NCI-H146 (cell line): ENCODE measurements at places on chromosomes 4 and X.

- DNase-seq, result no peak
These were observed 1.4 kb downstream of the TCEAL2 start for GRCh38 chrX:102126863-102127262.

DNA sequence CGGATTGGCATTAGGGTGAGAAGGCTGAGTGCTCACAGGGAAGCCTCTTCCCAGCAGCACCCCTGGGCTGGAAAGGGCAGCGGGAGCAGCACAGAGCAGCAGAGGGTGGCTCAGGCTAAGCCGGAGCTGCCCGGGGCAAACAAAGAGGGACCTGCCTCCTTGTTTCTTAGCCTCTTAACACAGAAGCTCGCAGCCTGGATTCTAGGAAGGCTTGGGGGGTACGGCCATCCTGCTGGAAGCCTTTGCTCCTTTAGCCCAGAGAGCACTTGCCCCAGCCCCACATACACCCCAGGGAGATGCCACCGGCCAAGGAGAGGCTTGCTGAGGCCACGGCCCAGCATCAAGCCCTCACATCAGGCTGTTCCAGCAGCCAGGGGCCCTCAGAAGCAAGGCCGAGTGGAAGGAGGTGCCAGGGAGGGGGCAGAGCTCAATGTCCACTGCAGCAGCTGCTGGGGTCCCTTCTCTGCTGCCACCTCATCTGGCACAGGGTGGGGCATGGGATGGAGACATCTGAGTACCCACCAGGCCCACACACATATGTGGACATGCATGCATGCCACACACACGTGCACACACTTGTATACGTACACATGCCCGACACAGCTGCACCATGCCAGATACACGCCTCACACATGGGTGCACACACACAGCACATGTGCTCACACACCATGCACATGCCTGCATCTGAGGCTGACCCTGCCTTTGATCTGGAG lies 20.3 kb upstream of the SPON2 start:
- no peak for DNase-seq

GRCh38 chr4:182339221-182339641 lies 96.0 kb downstream of the TENM3 start:
- no peak for DNase-seq

GRCh38 chrX:23195761-23196160 lies 138.9 kb upstream of the PTCHD1 start:
- no peak for DNase-seq

DNA sequence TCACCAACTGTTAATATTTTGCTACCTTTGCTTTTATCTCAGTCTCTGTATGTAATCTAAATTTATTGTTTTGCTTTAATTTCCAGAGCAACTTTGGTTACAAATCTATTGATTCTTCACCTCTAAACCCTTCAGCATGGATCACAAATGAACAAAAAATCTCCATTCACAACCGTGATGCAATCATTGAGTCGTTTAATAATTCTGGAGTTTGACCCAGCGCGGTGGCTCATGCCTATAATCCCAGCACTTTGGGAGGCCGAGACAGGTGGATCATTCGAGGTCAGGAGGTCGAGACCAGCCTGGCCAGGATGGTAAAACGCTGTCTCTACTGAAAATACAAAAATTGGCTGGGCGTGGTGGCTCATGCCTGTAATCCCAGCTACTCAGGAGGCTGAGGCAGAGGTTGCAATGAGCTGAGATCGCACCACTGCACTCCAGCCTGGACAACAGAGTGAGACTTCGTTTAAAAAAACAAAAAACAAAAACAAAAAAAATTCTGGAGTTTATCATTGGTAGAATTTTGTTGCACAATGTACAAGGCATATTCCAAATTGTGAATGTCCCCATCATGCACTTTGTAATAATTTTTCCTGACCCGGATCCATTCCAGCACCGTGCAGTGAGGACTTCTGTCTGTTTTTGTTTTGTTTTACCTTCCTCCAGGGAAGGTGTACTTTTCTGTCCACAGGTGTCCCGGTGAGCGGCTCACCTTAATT lies 2.3 kb upstream of the IDUA start:
- no peak for DNase-seq

DNA sequence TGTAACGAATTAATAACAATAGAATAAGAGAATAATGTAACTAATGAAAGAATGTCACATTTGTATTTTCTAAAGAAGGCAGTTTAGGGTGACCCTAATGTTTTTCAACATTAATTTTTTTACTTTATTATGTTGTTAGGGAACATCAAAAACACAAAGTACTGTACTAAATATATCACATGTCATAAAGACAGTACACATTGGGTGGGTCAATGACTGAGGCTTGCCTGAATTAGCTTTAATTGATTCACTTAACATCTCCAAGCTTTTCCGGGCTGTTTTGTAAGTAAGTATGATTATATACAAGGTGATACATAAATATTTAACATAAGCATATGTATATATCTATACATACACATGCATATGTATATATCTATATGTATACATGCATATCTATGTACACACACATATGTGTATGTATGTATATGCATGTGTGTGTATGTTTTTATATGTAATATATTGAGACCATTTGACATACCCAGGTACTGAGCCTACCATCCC lies 43.4 kb upstream of the KLF3 start:
- no peak for DNase-seq

DNA sequence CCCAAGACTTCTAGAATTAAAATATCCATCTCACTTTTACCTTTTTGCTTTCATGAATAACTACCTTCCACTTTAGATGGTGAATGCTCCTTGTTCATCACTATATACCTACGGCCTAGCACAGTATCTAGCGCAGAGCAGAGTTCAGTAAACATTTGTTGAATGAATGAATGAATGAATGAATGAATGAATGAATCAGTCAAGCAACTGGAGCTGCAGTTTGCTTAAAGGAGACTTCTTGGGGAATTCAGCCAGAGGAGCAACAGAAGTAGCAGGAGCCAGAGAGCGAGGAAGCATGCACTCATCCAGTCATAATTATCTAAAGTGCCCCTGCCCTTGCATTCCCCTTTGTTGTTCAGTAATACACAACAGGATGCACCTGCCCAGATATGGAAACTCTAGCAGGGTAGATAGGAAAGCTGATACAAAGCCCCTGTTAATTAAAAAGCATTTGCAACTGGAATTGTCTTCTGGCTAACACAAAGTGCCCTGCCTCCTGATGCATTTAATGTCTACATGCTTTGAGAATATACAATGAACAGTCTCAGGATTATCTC lies 103.0 kb upstream of the MBNL3 start:
- DNase-seq, result peak; percentile 92

DNA sequence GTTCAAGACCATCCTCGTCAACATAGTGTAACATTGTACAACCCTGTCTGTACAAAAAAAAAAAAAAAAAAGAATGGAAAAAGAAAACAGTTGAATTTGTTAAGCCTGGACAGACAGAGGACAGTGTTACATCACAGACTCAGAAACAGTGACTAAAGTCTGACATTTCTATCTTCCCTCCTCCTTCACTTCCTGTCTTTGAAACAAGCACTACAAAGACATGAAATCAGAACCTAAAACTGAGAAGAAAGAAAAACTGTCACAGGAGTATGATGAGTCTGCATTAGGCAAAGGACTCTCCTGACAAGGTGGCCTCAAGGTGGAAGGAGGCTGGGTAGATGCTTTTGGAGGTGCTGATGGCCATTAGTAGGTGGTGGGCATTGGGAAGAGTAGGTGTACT lies 126.7 kb downstream of the RBM47 start:
- no peak for DNase-seq

DNA sequence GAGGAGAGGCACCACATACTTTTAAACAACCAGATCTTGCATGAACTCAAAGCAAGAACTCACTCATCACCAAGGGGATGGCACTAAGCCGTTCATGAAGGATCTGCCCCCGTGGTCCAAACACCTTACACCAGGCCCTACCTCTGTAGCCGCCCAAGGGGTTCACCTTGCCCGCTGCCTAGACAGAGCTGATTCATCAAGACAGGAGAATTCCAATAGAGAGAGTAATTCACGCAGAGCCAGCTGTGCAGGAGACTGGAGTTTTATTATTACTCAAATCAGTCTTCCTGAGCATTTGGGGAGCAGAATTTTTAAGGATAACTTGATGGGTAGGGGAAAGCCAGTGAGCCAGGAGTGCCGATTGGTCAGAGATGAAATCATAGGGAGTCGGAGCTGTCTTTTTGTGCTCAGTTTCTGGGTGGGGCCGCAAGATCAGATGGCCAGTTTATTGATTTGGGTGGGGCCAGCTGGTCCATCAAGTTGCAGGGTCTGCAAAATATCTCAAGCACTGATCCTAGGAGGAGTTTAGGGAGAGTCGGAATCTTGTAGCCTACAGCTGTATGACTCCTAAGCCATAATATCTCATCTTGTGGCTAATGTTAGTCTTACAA lies 364.7 kb downstream of the PCDH7 start:
- DNase-seq, result peak; percentile 52

DNA sequence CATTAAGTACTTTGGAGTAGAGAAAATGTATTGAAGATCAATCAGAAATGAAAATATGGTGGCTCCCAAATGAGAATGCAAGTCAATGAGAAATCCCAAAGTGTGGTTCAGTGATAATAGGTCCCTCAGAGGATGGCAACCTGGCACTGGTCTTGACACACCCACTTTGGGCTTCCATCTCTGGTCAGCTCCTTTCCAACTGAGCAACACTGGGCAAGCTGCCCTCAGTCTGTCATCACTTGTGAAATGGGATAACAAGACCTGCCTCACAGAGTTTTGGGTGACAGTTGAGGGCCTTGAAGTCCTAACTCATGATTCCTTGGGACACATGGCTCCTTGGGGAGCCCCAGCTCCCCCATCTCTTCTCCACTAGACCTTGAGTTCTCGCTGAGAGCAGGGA lies 29.0 kb upstream of the MAMLD1 start:
- no peak for DNase-seq

DNA sequence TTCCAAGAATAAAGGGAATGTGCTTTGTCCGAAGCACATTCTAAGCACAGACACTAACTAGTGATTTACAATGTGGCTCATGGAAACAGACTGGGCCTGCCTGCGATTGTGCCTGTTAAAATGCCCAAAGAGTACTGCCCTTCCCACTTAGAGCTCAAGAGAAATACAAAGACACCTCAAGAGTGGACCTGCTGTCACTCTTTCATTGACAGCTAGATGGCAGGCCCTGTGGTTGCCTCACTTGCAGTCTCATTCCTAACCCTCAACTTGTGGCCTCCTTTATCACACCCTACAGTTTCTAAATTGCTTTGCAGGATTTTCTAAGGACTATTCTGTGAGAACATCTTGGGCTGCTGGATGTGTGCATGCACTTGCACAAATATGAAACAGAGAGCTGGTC lies 331.0 kb upstream of the EMCN start:
- peak; percentile 1 for DNase-seq

DNA sequence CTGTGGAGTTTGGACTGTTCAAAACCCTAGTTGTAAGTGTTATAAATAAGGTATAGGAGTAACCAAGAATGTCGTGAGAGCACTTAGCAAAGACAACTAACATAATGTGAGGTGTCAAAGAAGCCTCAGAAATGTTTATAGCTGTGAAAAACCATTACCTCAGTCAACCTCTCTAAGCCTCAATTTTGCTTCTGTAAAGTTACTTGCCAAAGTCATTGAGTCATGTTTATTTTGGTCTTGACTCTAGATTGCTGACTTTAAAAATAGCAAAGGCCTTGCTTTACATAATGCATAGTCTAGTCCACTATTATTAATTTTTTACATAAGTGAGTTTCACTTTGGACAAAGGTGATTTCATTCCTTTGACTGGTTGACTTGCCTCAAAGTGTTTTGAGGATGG lies 257.6 kb upstream of the CXXC4 start:
- DNase-seq, result no peak

DNA sequence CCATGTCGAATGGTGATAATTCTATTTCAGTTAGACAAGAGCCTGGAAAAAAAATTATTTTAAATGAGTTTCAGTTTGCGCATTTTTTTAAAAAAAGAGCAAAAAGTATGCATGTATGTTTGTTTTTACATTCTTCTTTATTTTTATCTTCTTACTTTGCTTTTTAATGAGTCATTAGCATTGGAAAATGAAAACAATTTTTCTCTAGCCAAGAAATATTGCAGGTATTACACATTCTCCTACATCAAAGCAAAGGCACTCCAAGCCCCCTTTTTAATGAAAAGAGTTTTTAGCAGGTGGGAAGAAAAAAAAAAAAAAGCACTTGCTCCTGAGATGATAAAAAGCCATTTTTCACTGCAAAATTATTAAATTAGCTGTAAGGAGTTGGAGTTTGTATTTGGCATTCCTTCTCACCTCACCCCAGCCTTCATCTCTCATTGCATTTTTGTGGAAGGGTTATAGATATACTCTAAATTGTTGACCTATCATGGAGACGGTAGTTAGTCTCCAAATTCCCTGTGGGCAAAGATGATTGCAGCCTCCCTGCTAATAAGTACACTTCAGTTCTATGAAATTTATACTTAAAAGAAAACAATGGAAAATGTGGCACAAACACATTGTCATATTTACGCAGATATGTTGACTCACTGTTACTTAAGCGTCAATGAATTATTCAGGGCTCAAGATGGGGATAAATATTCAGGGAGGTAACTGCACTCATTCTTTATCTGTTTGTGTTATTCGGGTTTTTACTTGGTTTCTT lies 43.8 kb downstream of the PALLD start:
- DNase-seq, result no peak

DNA sequence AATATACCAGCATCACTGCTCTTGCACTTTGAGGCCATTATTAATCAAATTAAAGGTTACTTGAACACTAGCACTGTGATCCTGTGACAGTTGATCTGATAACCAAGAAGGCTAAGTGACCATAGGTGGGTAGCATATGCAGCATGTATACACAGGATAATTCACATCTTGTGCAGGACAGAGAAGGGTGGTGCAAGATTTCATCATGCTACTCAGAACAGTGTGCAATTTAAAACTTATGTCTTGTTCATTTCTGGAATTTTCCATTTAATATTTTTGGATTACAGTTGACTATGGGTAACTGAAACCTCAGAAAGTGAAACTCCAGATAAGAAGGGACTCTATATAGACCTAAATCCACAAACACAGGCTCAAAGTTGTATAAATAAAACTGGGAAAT lies 78.2 kb upstream of the PDE5A start:
- DNase-seq, result no peak

GRCh38 chr4:86233681-86234080 lies 126.2 kb downstream of the MAPK10 start:
- no peak for DNase-seq

DNA sequence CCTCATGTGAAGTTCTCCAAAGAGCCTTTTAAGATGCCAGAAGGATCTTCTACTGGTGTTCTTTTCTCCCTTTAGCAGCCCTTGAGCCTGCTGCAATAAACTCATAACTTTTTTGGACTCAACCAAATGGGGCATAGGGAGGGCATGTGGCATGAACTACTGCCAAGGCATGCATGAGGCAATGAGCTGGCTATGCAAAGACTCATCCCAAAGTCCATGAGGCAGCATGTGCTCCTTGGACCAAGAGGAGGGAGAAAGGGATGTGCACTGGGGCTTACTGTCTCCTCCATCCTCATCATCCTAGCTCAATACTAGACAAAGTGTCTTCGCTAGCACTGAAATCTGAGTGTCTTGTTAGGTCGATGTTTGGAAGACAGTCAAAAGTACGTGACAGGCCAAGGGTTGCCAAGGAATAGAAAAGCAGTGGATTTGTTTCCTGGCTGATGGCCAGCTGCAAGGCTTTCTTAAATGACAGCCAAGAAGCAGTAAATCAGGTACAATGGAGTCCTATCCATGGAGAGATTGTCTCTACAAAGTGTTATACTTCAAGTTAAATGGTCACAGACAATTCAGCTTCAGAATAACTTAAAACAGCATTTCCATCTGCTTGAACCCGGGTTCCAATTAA lies 44.5 kb upstream of the ATXN3L start:
- DNase-seq, result no peak
